ENCODE measurements at places on chromosomes 13 and 19.

- peak; percentile 29 for DNase-seq
Measured at GRCh38 chr13:79541426-79542049, 60.6 kb downstream of the NDFIP2 start.

GRCh38 chr13:113050734-113051431 is 54.7 kb upstream of the F7 start:
- no peak for DNase-seq

DNA sequence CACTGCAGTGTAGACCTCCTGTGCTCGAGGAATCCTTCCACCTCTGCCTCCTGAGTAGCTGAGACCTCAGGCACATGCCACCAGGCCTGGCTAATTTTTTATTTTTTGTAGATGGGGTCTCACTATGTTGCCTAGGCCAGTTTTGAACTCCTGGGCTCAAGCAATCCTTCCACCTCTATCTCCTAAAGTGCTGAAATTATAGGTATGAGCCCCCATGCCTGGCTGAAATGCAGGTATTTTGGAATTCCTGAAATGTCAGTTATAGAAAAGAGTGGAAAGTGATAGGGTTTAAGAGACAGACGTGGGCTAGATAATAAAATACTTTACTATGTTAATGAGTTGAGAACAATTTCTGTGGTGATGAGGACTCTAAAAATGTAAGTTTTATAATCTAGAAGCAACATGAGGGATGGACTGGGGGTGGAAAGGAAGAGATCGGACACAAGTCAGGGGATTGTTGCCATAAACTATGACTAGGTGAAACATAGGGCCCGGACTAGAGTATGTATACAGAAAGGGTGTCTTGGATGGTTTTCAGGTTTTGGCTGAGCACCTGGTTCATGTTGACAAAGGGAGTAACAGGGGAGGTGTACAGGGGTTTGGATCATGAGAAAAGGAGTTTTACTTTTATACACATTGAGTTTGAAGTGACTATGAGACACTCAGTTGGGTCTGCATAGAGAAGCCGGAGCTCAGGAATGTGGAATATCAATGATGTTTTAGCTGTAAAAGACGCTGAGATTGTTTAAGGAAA is 165.6 kb upstream of the STARD13 start:
- no peak for DNase-seq

DNA sequence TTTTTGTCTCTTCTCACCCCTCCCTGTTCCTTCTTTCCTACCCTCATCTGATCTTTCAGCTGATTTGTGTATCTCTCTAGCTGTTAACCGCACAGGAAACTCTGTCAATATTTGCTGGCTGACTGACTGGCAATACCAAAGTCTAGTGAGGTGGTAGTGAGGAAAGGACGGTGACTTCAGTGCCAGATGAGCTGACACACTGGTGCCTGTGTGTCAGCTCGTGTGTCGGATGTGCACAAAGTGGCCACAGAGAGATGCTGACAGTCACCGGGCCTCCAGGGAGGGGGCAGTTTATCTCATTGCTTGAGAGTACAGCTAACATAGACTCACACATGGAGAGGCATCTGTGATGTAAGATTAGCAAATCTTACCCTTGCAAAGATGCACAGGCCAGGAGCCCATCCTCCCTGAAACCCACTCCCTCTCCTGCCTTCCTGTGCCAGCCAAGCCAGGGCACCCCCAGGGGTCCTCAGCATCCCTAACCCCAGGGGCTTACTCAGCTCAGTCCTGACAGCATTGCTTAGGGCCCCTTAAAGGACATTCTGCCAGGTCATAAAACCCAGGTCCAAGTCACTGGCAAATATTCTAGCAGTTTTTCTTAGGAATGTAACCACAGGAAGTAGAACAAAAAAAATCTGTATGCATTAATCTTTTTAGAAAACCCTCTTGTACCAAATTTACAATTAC is 80.2 kb downstream of the SHISA2 start:
- DNase-seq, result no peak

Data from NCI-H1417 treated with DMSO at 0.1 percent for 48 hours (cell line).